Ovary (tissue), 10 donors: ENCODE measurements at places on chromosomes 5 and 9.

DNA sequence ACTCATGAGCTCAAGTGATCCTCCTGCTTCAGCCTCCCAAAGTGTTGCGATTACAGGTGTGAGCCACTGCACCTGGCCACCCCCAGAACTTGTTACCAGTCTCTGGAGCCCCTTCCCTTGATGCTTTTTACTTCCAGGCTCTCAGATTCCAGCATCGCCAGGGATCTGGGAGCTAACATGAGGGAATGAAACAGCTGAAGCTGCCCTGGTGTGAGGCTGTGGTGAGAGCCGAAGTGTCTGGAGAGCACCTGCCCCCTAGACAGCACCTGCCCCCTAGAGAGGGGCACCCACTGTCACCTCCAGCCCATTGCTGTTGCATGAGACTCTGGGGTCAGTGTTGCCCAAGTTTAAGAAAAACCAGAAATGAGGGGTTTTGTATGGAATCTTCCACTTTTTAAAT lies 124.3 kb upstream of the SAP30L start:
- DNase-seq = no peak

- no peak for DNase-seq
Measured at GRCh38 chr5:90547072-90547536, 11.5 kb upstream of the ADGRV1 start.

- no peak for DNase-seq
Measured at GRCh38 chr9:7341571-7341970, 458.0 kb downstream of the DMAC1 start.

DNA sequence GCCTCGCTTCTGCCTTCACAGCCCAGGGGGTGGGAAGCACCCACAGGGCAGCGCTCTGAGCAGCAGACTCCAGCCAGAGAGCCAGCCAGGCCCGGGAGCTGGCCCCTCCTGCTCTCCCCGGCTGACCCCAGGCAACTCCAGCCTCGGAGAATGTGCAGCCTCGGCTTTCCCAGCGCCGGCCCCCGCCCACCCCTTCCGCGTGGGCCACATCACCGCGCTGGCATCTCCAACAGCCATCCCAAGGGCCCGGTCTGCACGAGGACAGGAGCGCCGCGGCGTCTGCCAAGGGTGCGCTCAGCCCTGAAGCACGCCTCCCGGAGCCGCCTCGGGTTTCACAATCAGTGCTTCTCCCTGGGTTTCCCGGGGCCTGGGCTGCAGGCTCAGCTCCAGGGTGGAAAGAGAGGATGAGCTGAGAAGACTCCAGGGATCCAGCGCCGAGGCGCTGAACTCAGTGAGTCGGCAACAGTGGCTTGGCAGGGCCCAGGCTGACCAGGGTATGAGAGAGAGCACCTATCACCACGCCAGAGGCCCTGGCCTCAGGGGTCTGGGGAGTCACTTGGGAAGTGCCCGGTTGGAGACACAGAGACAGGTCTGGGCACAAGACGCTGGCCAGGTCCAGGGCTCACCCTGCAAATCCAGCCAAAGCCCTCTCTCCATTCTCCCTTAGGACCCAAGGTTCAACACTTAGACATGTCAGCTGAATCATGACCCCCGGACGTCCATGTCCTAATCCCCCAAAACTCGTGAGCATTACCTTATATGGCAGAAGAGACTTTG lies 79.6 kb downstream of the ADAMTS2 start:
- peak; percentile 94 for DNase-seq

DNA sequence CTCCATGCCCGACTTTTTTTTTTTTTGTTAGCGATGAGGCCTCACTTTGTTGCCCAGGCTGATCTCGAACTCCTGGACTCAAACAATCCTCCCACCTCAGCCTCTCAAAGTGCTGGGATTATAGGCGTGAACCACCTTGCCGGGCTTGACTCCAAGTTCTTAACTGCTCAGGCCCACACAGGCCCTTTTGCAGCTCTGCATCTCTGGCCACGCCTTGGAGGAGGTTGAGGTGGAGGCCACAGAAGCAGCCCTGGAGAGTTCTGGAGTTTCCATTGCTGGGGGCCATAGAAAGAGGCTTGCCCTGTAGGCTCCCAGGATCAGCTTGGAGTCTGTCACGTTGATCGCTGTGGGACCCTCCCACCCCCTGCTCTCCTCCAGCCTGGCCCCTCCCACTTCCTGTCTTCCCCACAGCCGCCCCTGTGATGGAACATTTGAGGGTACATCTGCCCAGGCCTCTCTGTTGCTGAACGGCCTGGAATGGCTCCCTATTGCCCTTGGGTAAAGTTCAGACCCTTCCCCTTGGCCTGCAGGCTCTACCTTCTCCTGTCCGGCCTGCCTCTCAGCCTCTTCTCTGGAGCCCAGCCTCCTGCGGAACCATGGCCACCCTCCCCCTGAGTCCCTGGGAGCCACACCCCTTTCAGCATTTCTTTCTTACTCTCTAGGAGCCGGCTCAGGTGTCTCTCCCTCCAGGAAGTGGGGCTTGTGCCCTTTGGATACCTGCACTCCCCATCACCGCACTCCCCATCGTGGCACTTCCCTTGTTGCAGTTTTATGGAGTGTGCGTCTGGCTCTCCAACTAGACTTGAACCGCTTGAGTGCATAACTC lies 30.4 kb upstream of the IER5L start:
- no peak for DNase-seq
